ENCODE measurements at places on chromosomes 12 and 14. TPM values are rescaled to one million over a fixed set of nuclear protein-coding genes. Genes with fewer than 3 reads are reported as not detected.

The PROX2 gene
- total RNA-seq = not detected

The SLC2A13 gene
- 3.8 TPM for total RNA-seq

The IRAK3 gene
- 0.02 TPM for total RNA-seq

The RNU7-1 gene
- not detected for total RNA-seq

The MCRS1 gene
- total RNA-seq = 71.7 TPM

The AICDA gene
- not detected for total RNA-seq

The SINHCAF gene
- total RNA-seq = 72.6 TPM

The CPSF2 gene
- total RNA-seq = 97.7 TPM

The C3AR1 gene
- 1.8 TPM for total RNA-seq

The MIP gene
- total RNA-seq = not detected

The TAS2R8 gene
- total RNA-seq = not detected

The RPL10L gene
- not detected for total RNA-seq

The PAX9 gene
- total RNA-seq = 5.2 TPM

The MAP3K9 gene
- total RNA-seq = 2.7 TPM

The OTX2 gene
- not detected for total RNA-seq

The SETD3 gene
- 34.2 TPM for total RNA-seq

The LUM gene
- 703 TPM for total RNA-seq

The CNOT2 gene
- 122 TPM for total RNA-seq

The PLD4 gene
- total RNA-seq = not detected

The NR1H4 gene
- 1.5 TPM for total RNA-seq

Data from H4 (cell line).